ENCODE measurements at places on chromosomes 13 and 19.

- DNase-seq: no peak
Measured at GRCh38 chr19:41114132-41114531, at the start of gene CYP2F1. TSS of gene CYP2F1 (plus strand) at chr19:41114432. CDS start at chr19:41116189, 1,757 bp downstream.

DNA sequence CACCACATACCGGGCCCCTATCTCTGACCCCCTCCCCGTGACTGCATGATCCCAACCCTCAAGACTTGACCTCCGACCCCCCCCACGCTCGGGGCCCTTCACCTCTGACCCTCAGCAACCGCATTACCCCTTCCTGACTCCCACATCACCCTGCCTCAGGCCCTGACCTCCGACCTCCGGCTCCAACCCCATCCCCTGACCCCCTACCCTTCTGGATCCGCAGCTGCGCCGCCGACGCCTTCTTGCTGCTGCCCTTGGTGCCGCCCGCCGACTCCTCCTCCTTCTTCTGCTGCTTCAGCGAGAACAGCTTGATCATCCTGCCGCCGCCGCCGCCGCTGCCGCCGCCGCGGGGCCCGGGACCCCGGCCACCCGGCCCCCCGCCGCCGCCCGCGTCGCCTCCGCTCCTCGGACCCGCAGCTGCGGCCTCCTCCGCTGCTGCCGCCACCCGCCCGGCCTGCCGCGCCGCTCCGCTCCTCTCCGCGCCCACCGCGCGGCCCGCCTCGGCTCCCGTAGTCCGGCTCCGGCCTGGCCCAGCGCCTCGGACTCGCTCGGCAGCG lies at the start of gene UBE2M:
UBE2M (minus strand) TSS at position 546 of the 557 bp plus-strand sequence; CDS start at position 316, 230 bp downstream.
- peak; percentile 81 for DNase-seq

- no peak for DNase-seq
Measured at GRCh38 chr19:53019684-53020083, 6.0 kb downstream of the ERVV-1 start.

GRCh38 chr19:18010149-18010548 lies 2.2 kb downstream of the ARRDC2 start:
- no peak for DNase-seq

GRCh38 chr19:17235971-17236777 lies 9.5 kb downstream of the NR2F6 start:
- DNase-seq: no peak

- DNase-seq: no peak
Measured at GRCh38 chr13:88908961-88909441, 1237.8 kb downstream of the SLITRK5 start.

DNA sequence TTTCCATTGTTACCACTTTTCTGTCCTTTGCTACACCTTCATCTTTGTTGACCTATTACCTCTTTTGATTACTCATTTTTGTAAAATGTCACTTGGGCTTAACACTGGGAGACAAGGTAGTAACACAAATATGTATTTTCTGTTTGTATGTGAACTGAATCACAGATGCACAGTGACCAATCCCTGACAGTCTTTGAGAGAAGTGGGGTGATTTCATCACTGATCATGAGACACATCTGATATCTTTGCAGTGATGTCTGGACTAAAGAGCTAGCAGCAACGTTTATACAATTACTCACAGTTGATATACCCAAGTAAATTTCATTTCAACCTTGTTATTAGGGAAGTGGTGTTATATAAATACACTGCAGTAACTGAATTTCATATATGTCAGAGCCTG lies 1397.4 kb upstream of the SPRY2 start:
- DNase-seq: no peak

- no peak for DNase-seq
Measured at GRCh38 chr13:34931572-34931971, 10.5 kb upstream of the NBEA start.

- no peak for DNase-seq
Measured at GRCh38 chr13:113886561-113887112, 22.8 kb upstream of the GAS6 start.

DNA sequence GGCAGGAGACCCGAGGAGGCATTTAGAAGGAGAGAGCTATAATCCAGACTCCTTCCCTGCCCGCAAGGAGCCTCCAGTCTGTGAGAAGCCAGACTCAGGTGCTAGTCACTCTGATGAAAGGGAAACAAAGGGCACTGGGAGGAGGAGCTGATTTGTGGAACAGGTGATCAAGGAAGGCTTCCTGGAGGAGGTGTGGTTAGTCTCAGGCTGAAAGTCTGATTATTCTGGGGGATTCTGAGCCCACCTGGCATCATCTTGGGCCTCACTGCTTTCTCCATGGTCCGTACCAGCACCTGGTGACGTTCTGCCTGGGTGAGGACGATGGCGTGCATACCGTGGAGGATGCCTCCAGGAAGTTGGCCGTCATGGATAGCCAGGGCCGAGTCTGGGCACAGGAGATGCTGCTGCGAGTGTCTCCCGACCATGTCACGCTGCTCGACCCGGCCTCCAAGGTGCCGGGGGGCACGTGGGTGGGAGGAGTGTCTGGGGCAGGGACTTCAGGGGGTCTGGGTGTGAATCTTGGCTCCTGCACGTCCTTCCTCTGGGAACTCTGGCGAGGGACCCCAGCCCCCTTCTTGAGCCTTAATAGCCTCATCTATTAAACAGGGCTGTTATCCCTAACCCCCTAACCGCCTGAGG lies 3.9 kb downstream of the EPS8L1 start:
- no peak for DNase-seq

DNA sequence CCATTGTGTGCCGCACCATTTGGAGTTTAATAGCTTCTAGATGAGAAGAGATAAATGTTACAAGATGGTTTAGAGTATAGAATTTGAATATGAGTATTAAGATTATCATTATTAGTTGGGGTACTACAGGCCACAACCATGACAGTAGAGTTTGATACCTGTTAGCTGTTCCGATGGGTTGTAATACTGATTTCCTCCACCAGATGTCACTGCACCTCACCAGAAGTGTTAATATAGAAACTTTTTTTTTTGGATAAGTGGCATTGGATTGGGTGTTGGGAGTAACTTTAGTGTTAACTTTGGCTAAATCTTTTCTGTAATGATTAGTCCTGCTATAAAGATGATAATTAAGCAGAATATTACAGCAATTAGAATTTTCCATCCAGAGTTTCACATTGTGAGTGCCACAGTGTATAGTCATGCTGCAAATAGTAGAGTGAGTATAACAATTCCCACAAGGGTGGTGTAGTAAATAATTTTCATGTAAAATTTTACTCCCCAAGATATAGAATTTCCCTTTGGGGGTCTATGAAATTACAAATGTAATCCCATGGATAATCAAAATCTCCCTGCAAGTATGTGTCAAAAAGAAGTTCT lies 56.3 kb downstream of the PSG3 start:
- no peak for DNase-seq

DNA sequence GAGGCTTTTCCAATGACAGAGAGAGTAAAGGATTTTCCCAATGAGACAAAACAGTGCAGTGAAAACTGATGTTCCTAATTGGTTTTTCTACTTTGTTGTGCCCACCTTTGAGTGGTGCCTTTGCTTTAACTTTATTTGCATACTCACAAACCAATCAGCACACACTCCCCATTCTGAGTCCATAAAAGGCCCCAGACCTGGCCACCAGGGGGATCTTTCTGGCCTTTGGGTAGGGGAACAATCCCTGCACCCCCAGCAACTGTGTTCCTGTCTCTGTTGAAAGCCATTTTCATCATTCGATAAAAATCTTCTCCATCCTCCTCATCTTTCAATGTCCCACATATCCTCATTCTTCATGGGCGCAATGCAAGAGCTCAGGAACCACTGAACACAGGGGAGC lies 252.8 kb downstream of the B3GLCT start:
- no peak for DNase-seq

DNA sequence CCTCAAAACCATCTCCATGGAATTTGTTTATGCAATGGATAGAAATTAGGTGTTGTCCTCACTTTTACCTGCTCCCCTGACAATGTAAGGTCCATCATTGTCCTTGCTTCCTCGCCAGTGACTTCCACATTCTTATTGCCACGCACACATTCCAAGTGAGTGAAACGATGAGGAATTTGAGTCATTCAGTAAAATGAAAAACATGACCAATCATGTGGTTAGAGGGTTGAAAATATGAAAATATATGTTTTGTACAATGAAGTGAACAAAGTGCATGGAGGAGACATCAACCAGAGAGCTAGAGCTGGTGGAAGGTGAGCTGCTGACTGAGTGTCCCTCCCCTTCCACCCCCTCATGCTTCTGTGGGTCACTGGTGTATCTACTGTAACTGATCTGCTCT lies 91.7 kb downstream of the ATP8A2 start:
- no peak for DNase-seq

DNA sequence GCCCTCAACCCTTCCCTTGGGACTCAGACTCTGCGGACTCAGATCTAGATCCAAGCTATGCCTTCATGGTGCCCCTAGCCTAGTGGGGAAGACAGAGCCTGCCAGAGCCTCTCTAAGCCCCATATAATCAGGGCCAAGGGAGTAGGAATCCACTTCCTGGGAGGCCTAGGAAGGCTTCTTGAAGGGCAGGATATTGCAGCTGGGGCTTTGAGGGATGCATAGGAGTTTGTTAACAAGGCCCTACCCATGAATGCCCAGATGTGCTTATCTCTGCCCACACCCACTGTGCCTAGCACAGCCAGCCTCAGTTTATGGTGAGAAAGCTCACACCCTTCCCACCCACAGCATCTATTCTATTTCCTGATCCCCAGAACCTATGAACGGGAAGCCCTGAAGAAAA lies 11.3 kb downstream of the APBA3 start:
- DNase-seq: no peak

DNA sequence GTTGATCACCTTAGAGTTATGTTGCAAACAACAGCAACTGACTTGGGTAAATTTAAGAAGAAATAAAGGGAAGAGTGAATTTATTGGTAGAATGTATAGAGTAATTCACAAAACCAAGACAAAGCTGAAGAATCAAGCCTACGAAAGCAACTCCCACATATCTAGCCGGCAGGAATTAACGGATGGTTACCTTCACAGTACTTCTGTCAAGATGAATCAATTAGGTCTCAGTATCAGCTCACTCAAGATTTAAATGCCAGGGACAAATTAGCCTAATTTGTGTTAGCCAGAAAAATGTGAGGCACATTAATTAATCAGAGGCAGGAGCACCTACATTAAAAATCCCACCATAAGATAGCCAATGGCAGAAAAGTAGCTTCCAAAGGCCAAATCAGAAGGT lies 10.7 kb downstream of the KPNA3 start:
- DNase-seq: no peak

GRCh38 chr13:59424661-59425060 lies 739.1 kb downstream of the DIAPH3 start:
- DNase-seq: no peak

- no peak for DNase-seq
Measured at GRCh38 chr19:54395685-54396084, 19.6 kb upstream of the TTYH1 start.

GRCh38 chr19:4030552-4030951 lies 23.0 kb downstream of the PIAS4 start:
- DNase-seq: no peak

GRCh38 chr19:46762245-46762890 lies 16.1 kb upstream of the STRN4 start:
- no peak for DNase-seq

- DNase-seq: no peak
Measured at GRCh38 chr19:17737690-17738153, 13.6 kb upstream of the FCHO1 start.

GRCh38 chr13:46392967-46393366 lies 5.9 kb upstream of the RUBCNL start:
- no peak for DNase-seq

GRCh38 chr19:3783660-3784584 lies 2.3 kb downstream of the MATK start:
- peak; percentile 58 for DNase-seq

DNA sequence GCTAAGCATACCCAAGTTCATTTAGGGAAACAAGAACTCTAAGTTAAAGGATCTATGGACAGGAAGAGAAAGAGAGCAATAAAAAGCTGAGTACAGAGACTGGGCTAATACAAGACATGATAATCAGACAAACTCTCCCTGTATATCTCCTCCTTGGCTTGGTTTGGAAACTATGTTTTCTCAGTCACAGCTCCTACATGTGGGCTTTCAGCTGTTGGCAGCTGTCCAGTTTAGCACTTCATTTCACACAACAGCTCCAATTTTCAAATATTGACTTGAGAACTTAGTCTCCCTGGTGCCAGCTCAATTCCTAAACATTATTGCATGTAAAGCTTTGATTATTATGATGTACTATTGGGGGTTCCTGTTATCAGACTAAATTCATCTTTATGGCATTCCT lies 222.8 kb upstream of the OBI1 start:
- no peak for DNase-seq

DNA sequence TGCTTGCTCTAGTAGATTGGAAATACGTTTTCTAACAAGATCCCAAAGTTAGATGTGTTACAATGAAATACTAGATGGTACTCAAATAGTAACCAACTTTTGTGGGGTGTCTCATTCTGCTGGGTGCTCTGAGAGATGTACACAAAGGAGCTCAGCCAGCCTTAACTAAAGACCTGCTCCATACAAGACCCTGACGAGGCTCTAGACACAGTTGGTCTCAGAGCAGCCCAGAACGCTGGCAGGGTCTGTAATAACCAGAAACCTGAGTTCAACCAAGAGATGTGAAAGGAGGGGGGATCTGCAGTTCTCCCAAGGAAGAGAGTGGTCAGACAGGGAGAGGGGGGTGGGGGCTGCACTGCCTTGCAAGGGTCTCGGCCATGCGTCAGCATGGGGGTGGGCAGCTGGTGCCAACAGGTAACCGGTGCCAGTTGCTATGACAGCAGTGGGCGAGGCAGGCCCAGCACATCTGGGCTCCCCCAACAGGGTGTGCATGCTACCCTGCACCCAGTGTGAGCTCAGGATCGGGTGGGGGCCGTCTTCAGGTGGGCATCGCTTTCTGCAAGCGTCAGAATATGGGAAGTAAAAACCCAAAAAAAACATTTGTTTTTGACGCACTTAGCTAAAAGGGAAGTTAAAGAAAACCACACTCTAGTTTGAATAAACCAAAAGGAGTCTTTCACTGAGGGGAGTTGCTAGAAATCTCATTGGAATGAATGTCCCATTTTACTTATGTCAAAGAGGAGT lies 68.0 kb upstream of the GPR183 start:
- no peak for DNase-seq

- DNase-seq: no peak
Measured at GRCh38 chr19:49496574-49497008, 357 bp downstream of the RPS11 start.

DNA sequence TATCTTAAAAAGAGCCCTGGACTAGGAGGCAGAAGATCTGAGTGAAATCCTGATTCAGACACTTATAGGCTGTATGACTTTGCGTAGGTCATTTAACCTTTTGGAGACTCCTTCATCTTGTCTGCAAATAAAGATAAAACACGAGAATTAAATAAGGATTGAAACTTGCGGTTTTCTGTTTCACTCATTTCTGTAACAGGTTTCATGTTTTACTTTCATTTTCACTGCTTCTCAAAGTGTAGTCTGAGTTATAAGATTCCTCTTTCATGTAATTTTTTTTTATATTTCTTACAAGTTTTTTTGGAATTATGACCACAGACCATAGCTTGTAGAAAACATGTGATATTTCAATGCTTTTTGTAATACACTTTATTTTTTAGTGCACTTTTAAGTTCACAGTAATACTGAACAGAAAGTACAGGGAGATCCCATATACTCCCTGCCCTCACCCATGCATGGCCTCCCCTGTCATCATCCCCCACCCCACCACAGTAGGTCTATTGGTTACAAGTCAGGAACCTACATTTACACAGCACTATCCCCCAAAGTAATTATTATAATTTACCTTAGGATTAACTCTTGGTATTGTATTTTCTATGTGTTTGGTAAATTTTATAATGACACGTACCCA lies 174.6 kb downstream of the ITGBL1 start:
- peak; percentile 68 for DNase-seq

Measured in activated CD8-positive, alpha-beta memory T cell treated with anti-CD3 and anti-CD28 coated beads, Interleukin-2, amount 10 ng/mL, durations not matched to agents 7 days and 5 days (primary cell).